ENCODE measurements at places on chromosomes 4 and X.

GRCh38 chrX:150326541-150327247 lies 36.4 kb upstream of the MAMLD1 start:
- DNase-seq: no peak

- no peak for DNase-seq
These were observed 114.7 kb upstream of the TTC29 start for GRCh38 chr4:147060151-147060931.

GRCh38 chr4:27368781-27369180 lies 508.1 kb downstream of the STIM2 start:
- DNase-seq: no peak

- DNase-seq: no peak
These were observed 626 bp downstream of the YTHDC1 start for GRCh38 chr4:68349279-68349648.

DNA sequence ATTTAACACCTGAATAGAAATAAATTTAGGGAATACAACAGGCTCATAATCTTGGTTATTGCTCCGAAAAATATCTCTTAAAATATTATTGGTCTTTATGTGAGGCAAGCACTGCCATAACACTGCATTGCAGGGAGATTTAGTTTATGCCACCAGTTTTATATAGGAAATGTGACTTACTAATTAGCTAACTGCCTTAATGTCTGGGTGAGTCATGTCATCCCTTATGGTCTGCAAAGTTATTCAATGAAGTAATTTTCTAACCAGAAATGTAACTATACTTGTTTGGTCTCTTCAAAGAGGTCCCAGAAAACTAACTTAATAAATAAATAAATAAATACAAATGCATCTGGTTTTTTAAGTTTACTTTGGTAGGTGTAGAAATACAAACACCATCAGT lies 597.2 kb downstream of the GALNTL6 start:
- no peak for DNase-seq

DNA sequence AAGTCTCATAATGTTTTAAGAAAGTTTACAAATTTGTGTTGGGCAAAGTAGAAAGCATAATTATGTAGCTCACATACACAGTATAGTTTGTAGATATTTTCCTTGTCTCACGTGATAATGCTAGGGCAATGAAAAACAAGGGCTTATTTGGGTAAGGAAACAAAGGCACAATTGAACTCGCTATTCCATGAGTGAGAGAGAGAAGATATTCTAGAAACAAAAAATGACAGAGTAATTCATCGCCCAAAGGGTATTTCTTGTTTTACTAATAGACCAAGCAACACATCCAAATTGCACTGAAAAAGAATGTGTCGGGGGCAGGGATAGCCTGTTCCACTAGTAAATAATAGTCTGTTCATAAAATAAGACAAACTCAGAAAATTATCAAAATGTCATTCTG lies 3.6 kb upstream of the ASB11 start:
- DNase-seq: no peak

DNA sequence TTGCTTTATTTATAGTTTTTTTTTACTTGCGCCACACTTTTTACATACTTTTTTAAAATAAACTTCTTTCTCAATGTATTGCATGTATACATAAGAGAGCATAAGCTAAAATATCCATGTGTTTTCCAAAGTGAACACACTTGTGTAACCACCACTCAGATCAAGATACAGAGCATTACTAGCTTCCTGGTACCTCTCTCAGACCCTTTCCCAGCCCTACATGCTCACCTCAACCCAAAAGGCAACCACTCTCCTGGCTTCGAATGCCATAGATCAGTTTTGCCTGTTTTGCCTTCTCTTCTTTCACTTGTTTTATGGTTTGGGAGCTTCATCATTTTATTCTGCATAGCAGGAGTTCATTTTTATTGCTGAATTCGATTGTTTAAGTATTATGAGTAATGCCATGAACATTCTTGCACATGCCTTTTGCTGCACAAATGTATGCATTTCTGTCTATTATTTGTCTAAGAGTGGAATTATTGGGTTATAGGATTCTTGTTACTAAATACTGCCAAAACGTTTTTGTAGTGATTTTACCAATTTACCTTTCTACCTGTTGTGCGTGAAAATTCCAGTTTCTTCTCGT lies 45.9 kb upstream of the NUDT6 start:
- no peak for DNase-seq

DNA sequence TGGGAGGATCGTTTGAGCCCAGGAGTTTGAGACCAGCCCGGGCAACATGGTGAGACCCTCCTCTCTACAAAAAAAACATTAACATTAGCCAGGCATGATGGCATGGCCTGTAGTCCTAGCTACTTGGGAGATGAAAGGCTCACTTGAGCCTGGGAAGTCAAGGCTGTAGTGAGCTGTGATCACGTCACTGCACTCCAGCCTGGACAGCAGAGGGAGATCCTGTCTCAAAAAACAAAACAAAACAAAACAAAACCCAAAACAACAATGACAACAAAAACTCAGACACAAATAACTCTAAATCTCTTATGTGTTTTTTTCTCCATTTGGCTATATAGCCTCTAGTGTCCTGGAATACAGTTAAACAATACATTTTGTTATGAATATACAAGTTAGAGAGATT lies 127.3 kb upstream of the STK26 start:
- DNase-seq: no peak

GRCh38 chrX:103220511-103221323 lies 5.8 kb downstream of the BEX4 start:
- DNase-seq: no peak

DNA sequence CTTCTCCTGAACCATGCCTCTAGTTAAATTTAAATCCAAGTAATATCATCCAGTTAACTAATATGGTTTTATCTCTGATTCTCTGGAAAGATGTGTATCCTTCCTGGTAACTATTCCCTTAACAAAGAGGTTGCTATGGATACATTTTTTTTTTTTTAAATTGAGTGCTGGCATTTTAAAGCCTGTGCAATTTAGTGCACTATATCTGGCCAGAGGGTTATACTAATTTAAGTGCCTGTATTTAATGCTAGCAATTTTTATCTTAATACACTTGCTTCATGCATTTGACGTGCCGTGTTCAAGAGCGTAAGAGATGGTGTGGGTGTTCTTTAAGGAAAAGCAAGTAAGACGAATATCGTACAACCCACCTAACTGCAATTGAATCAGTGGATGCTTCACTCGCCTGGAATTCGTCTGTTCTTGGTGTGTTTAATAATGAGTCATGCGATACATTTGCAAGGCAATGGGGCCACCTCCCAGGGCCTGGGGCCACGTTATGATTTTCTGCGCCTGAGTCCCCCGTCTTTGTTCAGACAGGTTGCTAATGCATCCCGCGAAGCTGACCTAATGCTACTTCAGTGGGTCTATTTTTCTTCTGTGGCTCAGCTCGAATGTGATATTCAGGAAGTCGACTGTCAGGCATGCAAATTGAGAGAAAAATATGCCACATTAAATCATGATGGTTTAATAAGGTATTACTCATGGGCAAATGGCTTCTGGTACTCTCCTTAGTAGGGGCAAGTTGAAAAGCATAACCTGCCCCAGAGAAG lies 14.2 kb upstream of the MID1 start:
- no peak for DNase-seq

- no peak for DNase-seq
These were observed 119.8 kb downstream of the GUCY2F start for GRCh38 chrX:109362101-109362500.

- no peak for DNase-seq
These were observed 293.8 kb downstream of the IQCM start for GRCh38 chr4:149521611-149522425.

GRCh38 chr4:39524161-39524957 lies 2.9 kb downstream of the UGDH start:
- no peak for DNase-seq

DNA sequence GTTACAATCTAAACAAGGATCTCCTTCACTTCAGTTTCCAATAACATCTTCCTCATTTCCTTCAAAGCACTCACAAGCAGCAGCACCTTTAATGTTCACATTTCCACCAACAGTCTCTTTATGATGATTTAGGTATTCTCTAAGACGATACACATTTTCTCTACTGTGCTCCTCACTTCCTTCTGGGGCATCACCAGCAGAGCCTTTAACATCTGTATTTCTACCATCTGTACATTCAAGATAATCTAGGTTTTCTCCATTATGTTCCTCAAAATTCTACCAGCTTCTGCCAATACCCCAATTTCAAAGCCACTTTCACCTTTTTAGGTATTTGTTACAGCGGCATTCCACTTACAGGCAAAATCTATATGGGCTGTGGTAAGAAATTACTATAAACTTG lies 80.6 kb downstream of the FBXW7 start:
- DNase-seq: no peak

DNA sequence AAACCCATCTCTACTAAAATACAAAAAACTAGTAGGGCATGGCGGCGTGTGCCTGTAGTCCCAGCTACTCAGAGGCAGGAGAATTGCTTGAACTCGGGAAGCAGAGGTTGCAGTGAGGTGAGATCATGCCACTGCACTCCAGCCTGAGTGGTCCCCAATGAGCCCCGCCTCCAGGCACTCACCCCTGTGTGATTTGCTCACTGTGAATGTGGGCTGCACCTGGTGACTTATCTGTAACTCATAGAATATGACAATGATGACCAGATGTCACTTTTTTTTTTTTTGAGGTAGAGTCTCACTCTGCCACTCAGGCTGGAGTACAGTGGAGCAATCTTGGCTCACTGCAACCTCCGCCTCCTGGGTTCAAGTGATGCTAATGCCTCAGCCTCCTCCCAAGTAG lies 49.0 kb upstream of the HOPX start:
- no peak for DNase-seq

- no peak for DNase-seq
These were observed 36.3 kb upstream of the REST start for GRCh38 chr4:56871371-56871866.

- DNase-seq: no peak
These were observed 24.3 kb downstream of the RAI2 start for GRCh38 chrX:17836830-17837229.

DNA sequence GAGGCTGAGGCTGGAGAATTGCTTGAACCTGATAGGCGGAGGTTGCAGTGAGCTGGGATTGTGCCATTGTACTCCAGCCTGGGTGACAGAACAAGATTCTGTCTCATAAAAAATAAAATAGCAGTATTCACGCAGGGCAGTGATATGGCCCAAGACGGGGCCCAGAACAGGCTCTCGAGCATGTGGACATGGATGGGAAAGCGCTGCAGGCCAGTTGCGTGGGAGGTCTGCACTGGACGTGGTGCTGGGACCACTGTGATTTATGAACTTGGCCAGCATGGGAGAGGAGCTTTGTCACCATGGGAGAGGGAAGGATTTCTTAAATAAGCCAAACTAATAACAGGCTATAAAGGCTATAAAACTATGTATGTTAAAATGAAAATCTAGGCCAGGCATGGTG lies 51.6 kb downstream of the NSD2 start:
- no peak for DNase-seq

- DNase-seq: peak; percentile 36
These were observed 79.9 kb upstream of the EGFL6 start for GRCh38 chrX:13489454-13489853.

GRCh38 chr4:4328840-4329239 lies 38.8 kb downstream of the ZBTB49 start:
- DNase-seq: no peak

DNA sequence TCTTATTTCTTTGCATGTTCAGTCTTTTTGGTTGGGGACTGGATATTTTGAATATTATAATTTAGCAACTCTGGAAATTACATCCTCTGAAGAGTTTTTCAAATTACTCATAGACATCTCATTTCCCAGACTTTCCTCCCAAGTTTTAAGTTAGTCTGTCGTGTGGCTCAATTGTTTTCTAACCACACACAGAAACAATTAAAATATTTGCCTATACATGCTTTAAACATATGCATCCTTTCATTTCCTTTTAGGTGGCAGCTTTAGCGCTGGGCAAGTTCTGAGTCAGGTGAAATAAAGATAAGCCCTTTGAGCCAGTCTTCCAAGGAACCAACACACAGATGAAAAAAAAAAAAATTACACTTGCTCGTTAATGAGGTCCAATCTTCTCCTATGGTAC lies 307.0 kb upstream of the SPOCK3 start:
- no peak for DNase-seq

DNA sequence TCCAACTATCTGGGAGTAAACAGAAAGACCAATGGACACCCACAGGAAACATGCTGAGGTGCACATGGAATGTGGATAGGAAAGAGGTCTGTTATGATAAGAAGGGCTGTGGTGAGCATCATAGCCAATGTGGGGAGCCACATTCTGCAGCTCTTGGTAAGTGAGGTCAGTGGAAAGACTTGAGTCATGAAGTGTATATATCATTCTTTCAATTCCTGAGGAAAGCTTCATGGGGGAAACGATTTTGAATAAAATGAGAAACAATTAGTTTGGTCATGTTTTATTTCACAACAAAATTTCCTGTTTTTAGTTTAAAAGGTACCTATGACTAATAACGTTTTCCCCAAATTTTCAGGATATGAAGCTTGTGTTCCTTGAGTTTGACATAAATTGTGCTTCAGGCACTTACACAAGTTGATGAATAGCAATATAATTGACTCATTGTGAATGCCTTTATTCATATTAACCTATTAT lies 41.4 kb upstream of the RASSF6 start:
- no peak for DNase-seq

- no peak for DNase-seq
These were observed 216.8 kb upstream of the PSAPL1 start for GRCh38 chr4:7651461-7651921.

DNA sequence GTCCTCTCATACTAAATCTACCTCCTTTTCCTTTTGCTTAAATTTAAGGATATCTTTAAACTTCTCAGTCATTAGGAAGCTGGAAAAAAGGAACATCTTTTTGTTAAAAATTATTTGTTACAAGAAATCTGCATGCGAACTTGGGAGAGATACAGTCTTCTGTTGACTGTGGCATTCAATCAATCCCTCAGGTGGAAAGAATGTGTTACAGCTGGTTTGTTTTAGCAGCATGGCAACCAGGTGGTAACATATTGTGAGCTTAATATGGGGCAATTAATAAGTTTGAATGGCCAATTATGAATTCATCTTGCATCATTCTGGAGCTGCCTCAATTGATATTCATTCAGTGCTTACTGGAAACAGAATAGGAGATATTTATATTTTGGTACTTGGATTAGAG lies 135.0 kb downstream of the GC start:
- DNase-seq: no peak

GRCh38 chrX:102985192-102985591 lies 48.1 kb downstream of the RAB40AL start:
- DNase-seq: no peak

DNA sequence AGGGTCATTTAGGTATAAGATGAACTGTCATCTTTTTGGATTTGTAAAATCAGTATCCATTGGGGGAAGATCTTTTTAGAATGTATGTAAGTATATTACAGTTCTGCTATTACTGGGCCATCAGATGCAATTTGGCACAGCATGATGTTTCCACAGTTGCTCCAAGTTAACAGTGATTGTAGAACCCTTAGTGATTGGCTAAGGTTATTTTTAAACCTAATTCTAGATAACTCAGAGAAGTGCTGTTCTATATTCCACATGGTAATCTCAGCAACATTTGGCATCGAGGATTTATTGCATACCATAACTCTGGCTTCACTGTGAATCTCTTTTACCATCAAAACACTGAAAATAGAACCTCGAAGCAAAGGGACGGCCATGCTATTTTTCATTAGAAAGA lies 215.7 kb upstream of the HAND2 start:
- no peak for DNase-seq

All from mucosa of descending colon (tissue), 3 donors.